ENCODE measurements at places on chromosomes 2 and 18.

- DNase-seq: no peak
Measured at GRCh38 chr2:47429795-47430194, 26.8 kb downstream of the MSH2 start.

GRCh38 chr18:54215069-54215468, 9.4 kb downstream of the MBD2 start:
- DNase-seq: no peak

GRCh38 chr2:216352653-216353270, 19.5 kb downstream of the MARCHF4 start:
- DNase-seq: no peak

DNA sequence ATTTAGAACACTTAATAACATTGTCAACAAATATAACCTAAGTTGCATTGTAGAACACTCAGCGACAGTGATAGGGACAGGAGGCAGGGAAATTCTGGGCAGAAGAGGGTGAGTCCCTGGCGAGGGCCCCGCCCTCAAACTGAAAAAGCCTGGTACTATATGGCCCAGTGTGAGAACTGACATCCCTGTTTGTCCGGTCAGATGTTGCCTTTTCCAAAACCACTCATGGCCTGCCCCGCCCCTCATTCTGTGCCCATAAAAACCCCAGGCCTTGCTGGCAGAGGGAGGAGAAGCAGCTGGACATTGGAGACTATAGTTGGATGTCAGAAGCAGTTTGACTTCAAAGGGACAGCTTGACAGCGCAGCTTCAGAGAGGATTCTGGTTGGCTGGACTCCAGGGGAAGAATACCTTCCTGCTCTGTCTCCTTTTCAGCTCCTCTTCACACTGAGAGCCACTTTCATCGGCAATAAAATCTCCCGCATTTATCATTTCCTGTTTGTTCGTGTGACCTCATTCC, 47.0 kb downstream of the FAM117B start:
- DNase-seq: no peak
